Bronchial epithelial cell (primary cell): ENCODE measurements at places on chromosomes 11 and 22.

DNA sequence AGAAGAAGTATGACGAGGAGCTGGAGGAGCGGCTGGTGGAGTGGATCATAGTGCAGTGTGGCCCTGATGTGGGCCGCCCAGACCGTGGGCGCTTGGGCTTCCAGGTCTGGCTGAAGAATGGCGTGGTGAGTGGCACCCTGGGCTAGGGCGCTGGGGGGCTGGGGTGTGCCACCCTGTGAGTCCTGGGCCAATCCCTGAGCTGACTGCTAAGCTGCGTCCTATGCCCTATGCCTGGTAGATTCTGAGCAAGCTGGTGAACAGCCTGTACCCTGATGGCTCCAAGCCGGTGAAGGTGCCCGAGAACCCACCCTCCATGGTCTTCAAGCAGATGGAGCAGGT lies 3.9 kb downstream of the TAGLN start:
- no peak for DNase-seq

DNA sequence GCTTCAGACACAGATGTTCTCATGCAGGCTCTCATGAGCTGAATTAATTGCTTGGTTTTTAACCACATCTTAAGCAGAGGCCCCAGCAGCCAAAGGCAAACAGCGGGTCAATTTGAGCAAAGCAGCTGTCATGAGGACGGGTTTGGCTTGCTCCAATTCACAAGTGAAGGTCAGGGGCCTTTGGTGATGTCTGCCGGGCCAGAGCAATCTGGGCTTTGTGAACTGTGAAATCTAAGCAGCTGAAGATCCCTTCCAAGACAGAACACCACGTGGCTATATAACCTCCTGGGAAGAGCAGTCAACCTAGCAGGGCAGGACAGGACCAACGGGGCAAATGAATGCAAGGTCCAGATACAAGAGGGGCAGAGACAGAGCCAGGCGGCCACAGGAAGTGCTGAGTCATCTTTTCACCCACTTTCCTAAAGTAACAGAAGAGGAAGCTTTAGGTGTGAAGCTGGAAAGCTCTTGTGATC lies 187.3 kb upstream of the B3GAT1 start:
- no peak for DNase-seq

DNA sequence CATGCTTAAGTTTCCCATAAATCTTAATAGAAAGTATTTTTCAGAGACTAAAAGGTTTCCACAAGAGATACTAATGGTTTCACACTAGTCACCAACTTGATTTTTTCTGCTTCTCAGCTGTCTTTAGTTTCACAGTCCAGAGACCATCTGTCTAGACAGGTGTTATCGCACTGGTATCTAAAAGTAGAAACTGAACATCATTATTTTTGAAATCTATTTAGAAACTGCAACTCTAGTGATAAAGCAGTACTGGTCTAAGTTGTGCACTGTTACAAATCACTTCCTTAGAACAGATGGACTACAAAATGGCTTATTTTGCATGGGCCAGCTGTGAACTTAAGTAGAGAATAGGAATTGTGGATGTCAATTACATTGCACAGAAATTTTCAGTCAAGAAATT lies 78.0 kb downstream of the CNTN5 start:
- DNase-seq: no peak

GRCh38 chr22:31730344-31730711 lies 19.6 kb downstream of the PRR14L start:
- DNase-seq: no peak

DNA sequence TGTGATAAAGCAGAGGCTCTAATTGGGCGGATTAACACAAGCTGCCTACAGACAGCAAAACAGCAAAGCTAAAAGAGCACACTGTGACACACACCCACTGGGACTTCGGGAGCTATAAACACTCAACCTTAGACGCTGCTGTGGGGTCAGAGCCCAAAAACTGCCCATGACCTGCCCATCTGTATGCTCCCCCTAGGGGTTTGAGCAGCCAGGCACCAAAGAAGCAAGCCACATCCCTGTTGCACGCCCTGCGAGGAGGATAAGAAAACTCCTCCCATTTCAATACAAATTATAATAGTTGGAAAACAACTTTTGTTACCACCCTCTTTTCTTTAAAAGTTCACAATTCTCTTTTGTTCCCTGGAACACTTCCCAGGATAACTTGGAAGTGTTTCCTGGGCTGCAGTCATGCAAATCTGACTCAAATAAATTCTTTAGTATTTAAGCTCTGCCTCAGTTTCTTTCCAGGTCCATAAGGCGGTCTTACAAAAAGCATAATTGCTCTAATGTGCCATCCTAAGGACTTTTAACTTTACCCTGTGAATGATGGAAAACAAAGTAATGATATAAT lies 86.4 kb downstream of the DLG2 start:
- DNase-seq: no peak

DNA sequence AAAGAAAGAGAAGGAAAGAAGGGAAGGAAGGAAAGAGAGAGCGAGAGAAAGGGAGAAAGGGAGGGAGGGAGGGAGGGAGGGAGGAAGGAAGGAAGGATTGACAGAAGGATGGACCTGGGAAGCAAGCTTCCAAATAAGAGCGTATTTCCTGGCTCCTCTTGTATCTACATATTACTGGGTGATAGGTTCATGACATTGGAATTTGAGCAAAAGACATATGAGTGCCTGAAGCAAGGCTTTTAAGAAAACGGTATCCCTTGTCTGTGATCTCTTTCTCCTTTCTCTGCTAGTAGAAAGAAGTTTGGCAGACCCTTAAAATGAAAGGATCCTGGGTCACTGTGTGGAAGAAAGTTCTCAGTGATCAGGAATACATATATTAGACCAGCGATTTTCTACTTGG lies 932.2 kb upstream of the CCDC90B start:
- DNase-seq: no peak

- DNase-seq: peak; percentile 49
Measured at GRCh38 chr11:115924744-115925567, 420.7 kb upstream of the CADM1 start.

GRCh38 chr11:78645226-78646202 lies 70.8 kb upstream of the NARS2 start:
- DNase-seq: peak; percentile 91

- DNase-seq: peak; percentile 30
Measured at GRCh38 chr11:35662061-35662648, 420 bp upstream of the TRIM44 start.

GRCh38 chr11:62508336-62509058 lies 38.1 kb downstream of the AHNAK start:
- DNase-seq: peak; percentile 64

GRCh38 chr11:103108933-103109817 lies at the start of gene DYNC2H1:
TSS of gene DYNC2H1 (plus strand) at chr11:103109426. CDS start at chr11:103109575, 149 bp downstream.
- DNase-seq: peak; percentile 87

DNA sequence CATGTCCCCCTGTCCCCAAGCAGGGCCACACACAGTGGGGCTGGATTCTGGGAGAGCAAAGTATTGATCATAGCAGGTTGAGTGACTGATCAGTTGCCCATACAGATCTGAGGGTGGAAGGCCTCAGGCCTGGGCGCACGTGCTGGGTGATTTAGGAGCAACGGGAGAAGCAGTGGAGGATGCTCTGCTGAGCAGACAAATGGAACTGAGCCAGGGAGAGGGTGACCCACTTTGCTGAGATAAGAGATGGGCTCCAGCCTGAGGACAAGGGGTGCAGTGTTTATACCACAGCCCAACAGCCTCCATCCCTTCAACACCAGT lies 15.0 kb downstream of the GNAZ start:
- no peak for DNase-seq

GRCh38 chr11:131691181-131692041 lies 321.0 kb downstream of the NTM start:
- peak; percentile 58 for DNase-seq

DNA sequence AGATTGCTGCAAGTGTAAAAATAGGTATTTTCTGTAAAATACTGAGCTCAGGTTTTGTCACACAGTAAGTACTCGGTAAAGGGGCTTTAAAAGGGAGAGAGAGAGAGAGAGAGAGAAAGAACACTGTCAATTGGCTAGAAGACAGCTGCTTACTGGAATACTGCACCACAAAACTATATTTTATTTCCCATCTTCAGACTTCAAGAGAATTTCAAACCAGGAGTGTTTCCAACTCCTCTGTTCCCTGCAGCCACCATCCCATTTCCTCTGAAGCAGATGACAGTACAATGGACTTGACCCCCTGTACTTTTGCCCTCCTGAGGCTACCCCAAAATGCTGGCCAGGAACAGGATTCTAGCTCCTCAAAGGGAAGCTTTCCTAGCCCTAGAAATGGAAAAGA lies 89.7 kb downstream of the RELT start:
- no peak for DNase-seq

GRCh38 chr22:44734801-44735517 lies 17.4 kb upstream of the ARHGAP8 start:
- no peak for DNase-seq

GRCh38 chr22:20889025-20889704 lies 28.0 kb upstream of the CRKL start:
- no peak for DNase-seq

DNA sequence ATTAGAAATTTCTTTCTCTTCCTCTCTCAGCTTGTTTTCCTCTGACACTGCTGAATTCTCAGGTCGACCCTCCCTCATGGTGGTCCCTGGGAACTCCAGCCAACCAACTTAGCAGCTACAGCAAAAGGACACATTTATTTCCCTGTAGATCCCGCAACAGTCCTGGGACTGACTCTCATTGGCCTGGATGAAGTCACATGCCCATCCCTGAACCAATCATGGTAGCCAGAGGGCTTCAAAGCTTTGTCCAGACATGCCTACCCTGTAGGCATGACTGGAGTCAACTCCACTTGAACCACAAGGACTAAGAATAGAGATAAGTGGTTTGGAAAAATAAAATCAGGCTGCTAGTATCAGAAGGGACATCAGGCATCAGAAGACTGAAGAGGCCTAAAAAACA lies 84.6 kb upstream of the LRRC55 start:
- DNase-seq: no peak

GRCh38 chr22:29798318-29798717 lies 31.1 kb downstream of the UQCR10 start:
- no peak for DNase-seq

GRCh38 chr11:65891219-65892136 lies 1.0 kb downstream of the CCDC85B start:
- no peak for DNase-seq

DNA sequence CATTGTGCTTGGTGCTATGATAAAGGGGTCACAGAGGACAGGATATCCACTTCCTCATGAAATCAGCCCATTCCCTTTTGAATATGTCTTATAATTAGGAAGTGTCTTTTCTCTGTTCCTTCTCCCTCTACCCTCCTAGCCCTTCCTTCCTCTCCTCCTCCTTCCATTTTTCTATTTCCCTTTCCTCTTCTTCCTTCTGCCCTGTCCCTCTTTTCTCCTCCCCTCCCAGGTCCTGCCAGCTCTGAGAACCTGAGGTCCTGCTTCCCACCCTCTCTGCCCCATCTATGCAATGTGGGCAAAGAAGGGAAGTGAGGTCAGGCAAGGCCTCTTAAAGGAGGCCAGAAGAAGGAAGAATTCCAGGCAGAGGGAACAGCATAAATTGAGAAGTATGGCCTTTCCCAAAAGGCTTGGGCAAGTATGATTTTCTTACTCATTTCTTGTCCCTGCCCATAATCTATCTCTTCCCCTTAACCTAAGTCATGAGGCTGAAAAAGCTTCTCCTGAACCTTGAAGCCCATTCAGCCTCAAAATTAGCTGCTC lies 7.7 kb upstream of the UBASH3B start:
- DNase-seq: no peak

DNA sequence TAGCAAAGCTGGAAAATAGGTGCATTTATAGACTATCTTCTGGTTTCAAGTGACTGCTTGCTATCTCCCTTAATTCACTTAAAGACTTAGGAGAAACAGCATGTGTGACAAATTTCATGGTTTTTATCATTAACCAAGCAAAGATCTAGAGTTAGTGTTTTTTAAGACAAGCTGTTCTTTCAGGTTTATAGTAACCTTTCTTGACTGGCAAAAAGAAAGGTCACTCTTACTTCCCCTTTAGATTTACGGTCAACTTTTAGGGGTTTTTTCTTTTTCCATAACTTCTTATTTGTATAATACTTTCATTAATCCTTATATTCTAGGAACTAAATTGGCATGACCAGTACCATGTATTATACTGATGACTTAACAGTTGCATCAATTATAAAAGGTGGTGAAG lies 46.6 kb downstream of the KDM2A start:
- no peak for DNase-seq

GRCh38 chr11:100719362-100719761 lies 32.3 kb downstream of the ARHGAP42 start:
- no peak for DNase-seq

DNA sequence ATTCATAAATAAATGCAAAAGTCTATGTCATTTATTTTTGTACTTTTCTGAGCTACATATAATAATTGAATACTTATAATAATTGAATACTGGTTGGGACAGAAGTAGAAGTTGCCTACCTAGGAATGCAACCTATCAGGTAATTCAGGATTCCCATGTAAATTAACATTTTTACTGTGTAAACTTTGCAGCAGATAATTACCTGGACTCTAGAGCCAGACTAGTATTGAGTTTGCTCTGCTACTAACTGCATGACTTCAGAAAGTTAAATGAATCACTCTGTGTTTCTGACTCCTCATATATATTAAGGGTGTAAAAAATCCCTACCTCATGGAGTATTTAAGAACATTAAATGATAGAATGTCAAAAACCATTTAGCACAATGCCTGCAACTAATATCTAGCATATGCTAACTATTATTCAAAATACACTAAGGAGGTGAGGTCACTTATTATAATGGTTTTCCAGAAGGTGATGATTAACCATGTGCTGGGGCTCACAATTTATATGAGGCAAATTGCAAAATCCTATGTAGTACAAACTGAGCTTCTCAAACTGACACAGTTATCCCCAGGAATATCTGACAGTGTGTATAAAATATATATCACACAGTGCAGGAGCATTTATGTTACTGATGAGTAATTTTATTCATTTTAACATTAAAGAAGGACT lies 138.1 kb upstream of the ANO3 start:
- peak; percentile 50 for DNase-seq

DNA sequence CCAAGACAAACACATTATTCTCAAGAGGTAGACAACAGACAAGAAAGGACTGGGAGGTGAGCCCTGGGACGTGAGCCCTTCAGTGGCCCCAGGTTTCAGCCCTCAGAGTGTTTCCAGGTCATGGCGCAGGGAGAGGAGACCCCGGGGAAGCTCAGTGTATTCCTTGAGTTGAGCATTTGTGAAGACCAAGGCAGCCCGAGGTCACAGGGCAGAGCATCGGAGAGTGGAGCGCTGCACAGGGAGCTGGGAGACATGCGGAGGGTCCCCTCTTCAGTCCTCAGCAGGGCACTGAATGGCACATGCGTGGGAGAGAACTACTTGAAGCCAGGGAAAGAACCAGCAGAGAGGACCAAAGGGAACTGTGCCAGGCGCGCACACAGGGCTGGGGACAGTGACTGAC lies 11.7 kb downstream of the KRTAP5-6 start:
- no peak for DNase-seq
